ENCODE measurements at places on chromosomes 2 and 18.

DNA sequence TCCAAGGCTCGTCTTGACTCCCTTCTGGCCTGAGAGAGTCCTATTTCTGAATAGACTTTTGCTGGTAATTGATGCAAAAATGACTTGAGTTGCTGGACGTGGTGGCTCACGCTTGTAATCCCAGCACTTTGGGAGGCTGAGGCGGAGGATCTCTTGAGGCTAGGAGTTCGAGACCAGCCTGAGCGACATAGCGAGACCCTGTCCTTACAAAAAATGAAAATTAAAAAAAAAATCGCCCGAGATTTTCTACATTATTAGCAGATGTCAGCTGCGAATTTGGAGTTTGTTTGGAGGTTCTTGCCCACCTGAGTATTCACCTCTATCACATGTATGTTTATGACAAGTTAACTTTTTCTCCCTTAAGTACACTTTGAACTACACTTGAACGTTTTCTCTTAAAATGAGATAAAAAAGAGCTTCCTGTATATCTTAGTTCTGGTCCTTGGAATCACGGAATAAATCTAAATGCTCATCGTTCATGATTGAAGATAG lies 471 bp upstream of the C2orf42 start:
- DNase-seq: no peak

DNA sequence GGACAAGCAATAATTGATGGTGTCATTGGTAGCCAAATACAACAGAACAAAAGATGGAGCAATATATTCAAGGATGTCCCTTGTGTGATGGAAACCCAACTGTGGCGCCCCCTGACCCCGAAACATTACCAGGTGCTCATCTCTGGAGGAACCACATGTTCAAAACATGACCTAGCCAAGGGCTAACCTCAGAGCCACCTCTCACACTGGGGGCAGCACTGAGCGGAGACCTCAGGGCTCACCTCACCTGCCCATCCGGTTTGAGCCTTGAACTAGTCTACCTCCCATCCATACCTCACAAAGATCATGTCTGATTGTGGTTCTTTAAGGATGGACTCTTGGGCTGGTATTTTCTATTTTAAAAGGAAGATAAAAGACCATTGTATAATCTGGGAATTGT lies 314.4 kb upstream of the CDH7 start:
- DNase-seq: no peak

DNA sequence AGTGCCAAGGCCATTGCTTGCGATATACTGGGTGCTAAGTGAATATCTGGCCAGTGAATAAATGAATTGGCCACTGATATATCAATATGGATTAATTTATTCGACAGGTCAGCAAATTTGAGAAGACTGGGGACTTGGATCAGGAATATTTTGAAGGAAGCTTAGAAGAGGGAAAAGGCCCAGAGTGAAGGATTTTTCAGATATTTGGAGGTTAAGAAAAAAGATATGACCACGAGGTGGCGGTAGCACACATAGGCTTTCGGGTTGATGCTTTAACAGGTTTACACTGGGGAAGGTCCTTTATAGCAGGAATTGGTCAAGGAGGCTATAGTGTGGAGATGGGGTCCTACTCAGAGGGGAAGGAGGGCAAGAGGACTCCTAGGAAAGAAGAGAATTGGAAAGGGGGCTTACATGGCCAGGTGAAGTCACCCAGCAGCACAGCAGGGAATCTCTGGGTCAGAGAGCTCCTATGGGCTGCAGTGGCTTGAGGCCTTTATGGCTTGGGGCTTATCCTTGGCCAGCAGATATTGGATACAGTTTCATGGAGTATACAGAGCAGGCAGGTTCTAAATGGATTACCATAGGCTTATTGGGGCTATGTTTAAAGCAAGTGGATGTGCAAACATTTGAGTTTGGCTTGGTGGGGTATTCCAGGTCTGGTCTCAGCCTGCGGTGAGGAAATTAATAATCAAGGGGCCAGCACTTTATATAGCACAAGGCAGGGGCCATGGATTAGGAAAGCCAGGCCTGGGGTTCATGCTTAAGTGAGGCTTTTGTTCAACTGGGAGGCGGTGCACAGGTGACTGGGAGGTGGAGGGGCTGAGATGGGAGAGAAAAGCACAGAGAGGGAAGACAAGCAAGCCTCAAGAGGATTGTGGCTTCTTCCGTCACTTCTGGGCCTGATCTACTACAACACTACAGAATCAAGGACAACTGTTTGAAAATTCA lies 9.7 kb downstream of the IL1RN start:
- no peak for DNase-seq

GRCh38 chr2:23606196-23606595 lies 221.2 kb downstream of the KLHL29 start:
- DNase-seq: no peak

DNA sequence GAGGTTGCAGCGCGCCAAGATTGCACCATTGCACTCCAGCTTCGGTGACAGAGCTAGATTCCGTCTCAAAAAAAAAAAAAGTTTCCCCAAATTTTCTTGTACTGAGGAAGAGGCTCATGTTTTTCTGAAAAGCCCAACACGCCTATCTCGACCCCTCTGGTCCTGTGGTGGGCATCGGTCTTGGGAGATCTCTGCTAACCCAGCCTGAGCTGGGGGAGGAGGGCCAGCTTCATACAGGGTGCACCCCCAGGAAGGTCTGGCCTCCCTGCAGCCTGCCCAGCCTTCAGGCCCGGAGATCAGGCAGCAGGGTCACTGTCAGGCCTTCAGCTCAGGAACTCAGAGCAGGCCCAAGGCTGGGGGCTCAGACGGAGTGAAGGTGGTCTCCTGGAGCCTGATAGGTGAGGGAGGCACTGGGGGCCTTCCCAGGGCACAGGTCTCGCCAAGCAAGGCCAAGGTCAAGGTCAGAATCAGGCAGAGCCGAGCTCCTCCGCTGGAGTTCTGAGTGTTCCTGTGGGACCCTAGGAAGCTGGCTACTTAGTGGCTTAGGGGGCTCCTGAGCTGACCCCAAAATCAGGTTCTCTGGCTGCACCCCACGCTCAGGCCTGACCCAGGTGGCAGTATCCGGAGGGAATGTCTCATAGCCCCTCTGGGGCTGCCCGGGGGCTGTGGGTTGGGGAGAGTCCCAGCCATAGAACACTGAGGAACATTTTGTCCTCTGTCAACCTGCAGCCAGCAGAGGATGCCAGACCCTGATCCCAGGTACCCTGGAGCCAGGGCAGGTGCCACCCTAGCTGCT lies 37.9 kb upstream of the SMAD7 start:
- DNase-seq: no peak

- no peak for DNase-seq
These were observed 83.7 kb downstream of the SDC1 start for GRCh38 chr2:20141056-20141762.

DNA sequence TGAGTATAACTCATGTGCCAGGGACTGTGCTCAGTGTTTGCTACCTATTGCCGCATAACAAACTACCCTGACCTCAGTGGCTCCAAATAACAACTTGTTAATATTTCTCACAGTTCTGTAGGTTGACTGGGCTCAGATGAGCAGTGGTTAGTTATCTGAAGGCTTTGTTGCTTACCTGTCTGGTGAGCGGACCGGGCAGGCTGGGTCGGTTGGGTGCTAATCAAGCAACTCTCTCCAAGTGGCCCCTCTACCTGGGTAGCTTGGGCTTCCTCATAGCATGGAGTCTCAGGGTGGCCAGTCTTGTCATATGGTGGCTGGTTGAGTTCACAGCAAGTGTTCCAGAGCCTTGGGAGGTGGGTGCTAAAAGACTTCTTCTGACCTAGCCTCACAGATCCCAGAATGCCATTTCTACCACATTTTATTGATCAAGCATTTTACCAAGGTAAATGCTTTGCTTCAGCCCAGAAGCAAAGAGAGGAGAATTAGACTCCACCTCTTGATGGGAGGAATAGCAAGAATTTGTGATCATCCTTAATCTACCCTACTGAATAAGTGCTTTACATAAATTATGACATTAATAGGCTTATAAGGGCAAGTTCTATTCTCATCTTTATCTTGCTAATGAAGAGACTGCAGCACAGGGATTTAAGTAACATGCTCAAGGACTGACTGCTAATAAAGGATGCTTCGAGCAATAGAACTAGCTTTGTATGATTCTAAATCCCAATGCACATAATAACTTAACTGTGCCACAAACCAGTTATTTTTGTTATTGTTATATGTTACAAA lies 16.9 kb downstream of the RAB31 start:
- no peak for DNase-seq

GRCh38 chr2:171391532-171391931 lies 42.3 kb downstream of the METTL8 start:
- no peak for DNase-seq

DNA sequence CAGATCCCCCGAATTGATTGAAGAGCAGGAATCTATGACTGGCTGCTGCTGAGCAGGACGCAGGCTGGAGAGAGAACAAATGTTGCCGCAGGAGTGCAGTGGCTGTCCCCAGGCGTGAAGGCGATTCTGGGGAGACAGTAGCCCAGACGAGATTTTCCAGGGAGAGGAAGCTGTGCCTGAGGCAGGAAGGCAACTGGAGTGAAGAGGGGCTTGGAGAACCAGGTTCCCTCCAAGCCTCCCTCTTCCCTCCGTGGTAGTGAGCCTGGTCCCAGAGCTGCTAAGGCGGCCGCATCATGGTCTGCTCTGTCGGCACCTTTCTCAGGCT lies 1.3 kb upstream of the NPPC start:
- DNase-seq: no peak

DNA sequence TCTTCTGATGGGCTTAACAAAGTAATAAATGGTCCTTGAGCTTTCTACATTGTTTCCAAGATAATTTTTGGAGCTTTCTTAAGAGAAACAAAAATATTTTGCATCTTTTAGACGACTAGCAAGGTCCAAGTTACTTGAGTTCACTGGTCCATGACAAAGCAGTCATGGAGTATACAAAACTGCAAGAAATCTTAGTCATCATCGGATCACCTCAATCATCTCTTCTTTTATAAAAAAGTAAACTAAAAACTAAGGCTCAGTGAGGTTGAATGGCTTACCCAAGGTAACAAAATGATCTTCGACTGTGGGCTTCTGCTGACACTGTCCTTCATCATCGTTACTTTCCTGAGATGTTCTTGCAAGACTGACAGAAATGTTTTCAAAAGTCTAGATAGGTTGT lies 11.9 kb downstream of the FIGN start:
- no peak for DNase-seq

DNA sequence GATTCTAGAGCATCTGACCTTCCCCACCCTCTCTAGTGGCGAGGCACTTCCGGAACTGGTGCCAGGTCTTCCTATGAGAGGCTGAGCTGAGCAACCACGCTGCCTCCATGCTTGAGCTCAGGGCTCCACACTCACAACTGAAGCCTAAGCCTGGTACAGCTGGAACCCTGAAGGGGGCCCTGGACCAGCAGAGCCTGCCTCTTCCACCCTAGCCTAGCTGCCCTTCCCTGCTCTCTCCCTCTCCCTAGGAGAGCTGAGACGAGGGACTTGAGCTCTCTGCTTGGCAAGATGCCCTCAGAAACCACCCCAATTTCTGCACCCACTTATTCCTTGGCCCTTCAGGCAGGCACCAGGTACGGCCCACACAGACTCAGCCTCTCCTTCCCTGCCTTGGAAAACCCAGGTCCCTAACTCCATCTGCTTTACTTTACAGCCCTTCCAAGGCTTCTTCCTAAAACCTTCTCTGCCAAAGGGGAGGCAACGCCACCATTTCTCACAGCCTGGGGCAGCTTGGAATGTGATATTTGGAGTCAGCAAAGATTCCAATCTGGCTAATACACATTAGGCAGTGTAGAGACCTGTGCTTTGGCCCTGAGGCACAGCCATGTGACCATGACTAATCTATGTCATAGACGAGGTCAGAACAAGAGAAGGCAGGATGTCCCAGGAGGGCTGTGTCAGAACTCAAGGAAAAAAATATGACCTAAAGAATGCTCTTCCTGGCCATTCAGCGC lies 18.8 kb downstream of the COX7A2L start:
- no peak for DNase-seq

GRCh38 chr2:75573145-75573878 lies 12.6 kb upstream of the EVA1A start:
- DNase-seq: no peak

DNA sequence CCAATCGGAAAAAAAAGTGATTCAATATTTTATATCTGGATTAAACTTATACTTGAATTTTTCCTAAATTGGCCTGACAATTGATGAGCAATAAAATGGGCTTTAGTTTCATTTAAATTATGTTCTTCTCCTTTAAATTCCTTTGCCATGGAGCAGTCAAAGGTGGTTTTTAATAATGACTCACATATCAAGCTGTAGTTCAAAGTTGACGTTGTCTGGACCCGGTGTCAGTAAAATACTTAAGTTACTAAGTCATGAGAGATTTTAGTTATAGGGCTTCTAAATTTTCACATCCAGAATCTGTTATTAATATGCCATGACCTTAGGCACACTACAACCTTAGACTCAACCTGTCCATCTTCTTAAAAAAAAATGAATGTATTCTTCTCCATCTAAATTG lies 62.5 kb downstream of the CDH2 start:
- DNase-seq: no peak

GRCh38 chr2:175807031-175807873 lies 194.8 kb downstream of the LNPK start:
- DNase-seq: no peak

DNA sequence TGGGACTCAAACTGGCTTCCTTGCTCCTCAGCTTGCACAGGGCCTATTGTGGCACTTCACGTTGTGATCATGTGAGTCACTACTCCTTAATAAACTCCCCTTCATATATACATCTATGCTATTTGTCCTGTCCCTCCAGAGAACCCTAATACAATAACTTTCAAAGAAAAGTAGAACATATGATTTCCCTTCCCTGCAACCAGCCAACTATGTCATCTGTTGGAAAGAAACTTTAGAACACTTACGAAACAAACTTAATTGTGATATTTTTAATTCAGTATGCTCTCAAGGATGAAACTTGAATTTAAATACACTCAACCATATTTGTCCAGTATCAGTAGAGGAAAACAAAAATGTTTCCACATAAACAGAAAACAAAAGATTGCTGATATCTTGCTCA lies 84.4 kb downstream of the DYM start:
- no peak for DNase-seq

DNA sequence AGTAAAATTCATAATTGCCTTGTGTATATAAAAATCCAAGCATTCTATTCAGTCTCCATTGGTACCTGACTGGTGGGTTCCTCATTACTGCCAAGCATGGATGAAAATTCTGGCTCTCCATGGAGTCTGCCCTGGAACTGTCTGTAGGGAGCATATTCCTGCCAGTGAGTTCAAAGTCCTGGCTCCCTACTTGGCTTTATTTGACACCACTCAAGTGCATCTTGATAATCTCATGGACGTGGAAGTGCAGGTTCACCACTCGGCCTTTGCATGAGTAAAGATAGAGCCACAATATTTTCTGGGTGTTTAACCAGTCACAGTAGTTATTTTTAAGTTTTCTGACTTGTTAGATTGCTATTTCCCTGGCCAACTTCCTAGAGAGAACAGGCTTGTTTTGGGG lies 63.5 kb downstream of the CNTNAP5 start:
- DNase-seq: no peak
